Stimulated activated CD4-positive, alpha-beta T cell treated with anti-CD3 and anti-CD28 coated beads, TNF-alpha, amount 100 ng/mL, for 24 hours (primary cell): ENCODE measurements at places on chromosomes 13 and 19.

DNA sequence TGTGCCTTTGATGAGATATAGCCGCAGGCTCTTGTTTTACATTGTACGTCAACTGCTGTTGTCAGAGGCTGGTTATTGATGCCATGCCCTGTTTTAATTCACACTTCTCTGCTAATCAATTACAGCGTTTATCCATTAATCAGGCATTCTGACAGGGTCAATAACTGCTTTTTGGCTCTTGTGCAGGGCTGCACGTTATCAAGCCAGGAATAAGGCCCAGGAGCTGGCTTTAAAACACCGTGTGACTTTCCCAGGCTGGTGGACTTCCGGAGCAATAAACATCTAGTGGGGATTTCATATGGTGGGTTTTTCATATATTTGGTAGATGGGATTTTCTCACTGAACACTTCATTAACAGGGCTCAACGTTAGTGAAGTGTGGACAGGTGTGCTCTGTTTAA, 221.7 kb downstream of the TM9SF2 start:
- DNase-seq, result no peak

- DNase-seq, result no peak
Measured at GRCh38 chr19:56145698-56146097, 4.6 kb downstream of the ZNF444 start.

DNA sequence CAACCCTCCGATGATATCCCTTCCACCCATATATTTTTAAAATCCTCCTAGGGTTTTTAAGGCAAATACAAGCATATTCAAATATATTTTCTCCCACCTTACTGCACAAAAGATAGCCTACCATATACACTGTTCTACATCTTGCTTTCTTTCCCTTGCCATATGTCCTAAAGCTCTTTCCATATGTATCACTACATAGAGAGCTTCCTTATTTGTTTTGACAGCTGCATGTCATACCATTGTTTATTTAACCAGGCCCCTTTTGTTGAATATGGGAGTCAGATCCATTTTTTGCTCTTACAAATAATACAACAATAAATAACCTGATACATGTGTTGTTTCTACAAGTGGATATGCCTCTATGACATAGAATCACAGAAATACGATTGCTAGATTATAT, 32.8 kb upstream of the WDFY2 start:
- DNase-seq, result no peak

DNA sequence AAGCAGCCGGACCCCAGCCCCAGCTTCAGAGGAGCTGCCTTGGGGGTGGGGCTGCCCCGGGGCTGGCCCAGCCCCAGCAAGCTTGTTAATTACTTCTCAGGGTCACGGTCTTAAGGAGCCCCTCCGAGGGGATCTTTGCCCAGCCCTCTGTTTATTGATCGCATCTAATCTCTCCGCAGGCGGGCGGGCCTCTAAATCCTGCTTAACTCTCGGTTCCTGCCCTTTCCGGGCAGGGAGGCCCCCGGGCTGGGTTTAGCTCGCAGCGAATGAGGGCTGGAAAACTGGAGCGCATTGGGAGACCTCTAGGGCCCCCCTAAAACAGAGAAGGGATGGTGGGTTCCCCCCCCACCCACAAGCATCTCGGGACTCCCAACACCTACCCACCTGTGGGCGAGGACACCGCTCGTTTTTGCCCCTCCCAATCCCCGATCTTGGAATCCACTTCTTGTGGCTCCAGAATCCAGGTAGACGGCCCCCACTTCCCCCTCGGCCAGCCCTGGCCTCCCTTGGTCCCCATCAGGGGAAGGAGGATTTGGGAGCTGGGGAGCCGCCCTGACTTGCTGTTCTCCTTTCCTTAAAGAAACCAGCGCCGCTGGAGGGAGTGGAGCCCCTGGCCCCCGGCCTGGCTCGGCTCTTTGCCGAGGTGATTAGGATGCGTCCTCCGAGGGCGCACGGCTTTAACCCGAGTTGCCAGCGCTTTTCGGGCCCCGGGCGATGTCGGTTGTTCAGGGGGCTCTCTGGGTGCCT, 59.5 kb upstream of the ADGRL1 start:
- no peak for DNase-seq

- DNase-seq, result no peak
Measured at GRCh38 chr13:20142023-20142926, 18.6 kb downstream of the GJA3 start.

- DNase-seq, result no peak
Measured at GRCh38 chr13:25494698-25495411, 123.1 kb downstream of the ATP8A2 start.

DNA sequence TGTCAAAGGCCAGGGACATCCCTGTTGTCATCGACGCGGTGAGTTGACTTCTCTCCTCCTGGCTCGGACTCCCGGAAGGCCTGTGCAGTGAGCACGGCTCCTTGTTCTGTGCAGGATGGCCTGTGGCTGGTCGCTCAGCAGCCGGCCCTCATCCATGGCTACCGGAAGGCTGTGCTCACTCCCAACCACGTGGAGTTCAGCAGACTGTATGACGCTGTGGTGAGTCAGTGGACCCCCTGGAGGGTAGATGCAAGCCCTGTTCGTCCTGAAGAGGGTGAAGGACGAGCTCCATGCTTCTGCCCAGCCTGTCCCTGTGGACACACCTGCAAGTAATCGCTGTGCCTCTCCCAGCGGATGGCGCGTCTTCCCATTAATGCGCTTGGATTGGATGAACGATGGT, 19.2 kb downstream of the NAXD start:
- DNase-seq, result no peak

- no peak for DNase-seq
Measured at GRCh38 chr13:32627793-32628192, 41.5 kb downstream of the PDS5B start.

DNA sequence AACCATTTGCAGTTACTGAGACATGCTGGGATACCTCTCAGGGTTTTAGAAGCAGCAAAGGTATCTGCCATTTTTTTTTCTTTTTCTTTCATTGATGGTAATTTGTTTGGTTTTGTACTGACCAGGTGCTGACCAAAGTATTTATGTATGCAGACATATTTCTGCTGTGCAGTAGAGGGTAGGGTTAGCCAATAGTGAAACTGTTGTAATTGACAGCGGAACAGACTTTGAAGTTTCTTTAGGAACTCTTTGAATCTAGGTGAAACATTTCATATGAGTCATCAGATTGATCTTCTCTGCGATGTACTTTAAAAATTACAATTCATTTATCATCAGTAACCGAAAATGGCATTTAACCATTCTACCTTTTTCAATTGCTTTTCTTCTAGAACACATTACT, 63.0 kb downstream of the ITGBL1 start:
- no peak for DNase-seq

DNA sequence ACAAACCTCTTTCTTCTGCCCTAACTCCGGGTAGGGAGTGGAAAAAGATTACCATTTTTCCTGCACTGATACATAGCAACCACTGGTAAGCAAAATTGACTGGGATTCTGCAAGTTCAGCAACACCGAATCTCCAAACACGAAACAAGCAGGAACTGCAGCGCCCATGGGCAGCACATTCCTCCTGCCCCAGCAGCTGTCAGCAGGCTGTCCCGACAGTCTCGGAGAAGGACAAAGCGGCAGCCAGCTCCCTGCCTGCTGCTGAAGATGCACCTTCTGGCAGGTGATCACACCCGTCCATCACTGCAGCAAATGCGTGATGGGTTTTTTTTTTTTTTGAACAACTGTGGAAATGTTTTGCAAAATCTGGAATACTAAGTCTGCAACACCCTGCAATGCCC, 6.7 kb downstream of the TMTC4 start:
- no peak for DNase-seq

GRCh38 chr19:36255316-36255715, 40.4 kb downstream of the ZNF146 start:
- no peak for DNase-seq
